ENCODE measurements at places on chromosomes 6 and 20.

DNA sequence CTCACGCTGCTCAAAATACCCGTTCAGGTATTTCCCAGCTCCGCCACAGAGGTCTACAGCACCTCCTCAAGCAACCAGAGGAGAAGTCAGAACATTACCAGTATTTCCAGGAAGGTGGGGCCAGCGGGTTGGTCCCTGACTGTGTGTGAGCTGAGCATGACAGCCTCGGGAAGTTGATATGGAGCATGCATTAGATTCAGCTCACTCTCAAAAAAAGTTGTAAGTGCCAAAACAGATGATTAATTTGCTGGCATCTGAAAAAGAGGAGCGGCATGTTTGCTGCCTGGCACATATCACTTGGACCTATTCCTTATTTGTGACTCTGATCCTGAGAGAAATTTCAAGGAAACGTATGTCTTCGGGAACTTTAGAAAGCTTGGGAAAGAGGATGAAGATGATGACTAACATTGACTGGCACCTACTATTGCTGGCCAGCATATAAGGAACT is 32.3 kb downstream of the ELOVL2 start:
- peak; percentile 66 for DNase-seq

DNA sequence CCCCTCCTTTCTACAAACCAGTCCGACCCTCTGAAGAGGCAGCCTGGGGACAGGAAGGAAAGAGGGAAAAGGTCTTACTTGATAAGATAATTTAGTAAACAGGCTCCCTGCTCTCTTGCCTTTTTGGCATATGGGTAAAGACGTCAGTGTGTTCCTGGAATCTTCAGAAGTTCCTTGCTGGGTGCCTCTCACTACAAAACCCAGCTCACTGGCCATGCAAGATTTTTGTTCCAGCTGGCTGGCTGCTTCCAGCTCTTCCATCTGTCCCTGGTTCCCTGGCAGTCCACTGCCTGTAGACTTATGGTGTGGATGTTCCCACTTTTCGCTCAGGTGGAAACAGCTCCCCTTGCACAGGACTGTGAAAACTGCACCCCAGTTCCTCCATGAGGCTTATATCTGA is 57.4 kb downstream of the MOCS1 start:
- no peak for DNase-seq

DNA sequence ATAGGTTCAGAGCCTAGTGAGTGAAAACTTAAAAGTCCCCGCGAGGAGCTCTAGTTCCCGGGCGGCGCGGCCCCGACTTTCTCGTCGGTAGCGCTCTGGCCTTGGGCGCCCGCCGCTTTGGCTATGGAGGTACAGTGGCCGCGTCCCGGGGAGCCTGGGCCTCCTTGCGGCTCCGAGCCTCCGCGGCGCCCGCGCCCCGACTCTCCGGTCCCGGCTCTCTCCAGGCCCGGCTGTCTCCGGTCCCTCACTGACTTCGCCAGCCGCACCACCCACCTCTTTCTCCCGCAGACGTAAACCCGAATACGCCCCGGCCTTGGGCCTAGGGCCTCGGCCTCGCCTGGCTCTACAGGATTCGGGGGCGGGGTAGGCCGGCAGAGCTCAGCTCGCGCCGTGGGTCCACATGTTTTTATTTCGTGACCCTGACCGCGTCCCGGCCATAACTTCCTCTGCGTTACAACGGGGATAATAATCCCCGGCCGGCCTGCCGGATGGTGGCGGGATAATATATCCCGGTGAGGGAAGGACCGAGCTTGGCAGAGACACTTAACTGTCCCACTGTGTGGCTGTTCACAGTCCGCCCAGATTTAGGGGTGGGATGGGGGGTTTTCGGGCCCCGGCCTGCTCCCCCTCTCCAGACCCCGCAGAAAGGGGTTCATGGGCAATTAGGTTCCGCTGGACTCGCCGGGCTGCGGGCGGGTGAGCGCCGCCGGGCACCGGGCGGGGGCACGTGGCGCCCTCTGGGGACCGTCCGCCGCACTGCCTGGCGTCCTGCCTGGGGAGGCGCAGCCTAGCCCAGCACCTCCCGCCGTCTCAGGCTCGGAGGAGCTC is 10.0 kb upstream of the TBX18 start:
- peak; percentile 80 for DNase-seq

- peak; percentile 28 for DNase-seq
These were observed 115.4 kb downstream of the OPRM1 start for GRCh38 chr6:154154389-154154967.

GRCh38 chr6:107736713-107737396 is 87.3 kb downstream of the SCML4 start:
- no peak for DNase-seq

DNA sequence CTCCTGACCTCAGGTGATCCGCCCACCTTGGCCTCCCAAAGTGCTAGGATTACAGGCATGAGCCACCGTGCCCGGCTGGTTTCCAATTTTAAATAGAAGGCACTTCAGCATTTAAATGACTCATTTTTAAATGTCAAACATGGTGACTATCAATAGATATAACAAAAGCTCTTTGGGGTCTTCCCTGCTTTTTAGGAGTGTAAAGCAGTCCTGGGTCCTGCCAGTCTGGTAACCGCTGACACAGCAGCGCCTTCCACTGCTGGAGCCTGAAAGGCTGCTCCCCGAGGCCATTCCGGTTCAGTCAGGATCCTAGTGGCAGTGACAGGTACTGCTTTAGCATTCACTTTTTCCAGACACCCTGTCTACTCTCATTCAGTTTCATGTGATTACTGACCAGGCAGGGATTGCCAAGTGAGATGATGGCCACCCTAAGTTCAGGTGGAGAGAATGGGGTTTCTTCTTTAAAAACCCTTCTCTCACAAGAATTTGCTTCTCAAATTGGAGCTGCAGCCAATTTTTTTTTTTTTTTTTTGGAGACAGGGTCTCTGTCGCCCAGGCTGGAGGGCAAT is 5.1 kb downstream of the DIDO1 start:
- DNase-seq: peak; percentile 50

DNA sequence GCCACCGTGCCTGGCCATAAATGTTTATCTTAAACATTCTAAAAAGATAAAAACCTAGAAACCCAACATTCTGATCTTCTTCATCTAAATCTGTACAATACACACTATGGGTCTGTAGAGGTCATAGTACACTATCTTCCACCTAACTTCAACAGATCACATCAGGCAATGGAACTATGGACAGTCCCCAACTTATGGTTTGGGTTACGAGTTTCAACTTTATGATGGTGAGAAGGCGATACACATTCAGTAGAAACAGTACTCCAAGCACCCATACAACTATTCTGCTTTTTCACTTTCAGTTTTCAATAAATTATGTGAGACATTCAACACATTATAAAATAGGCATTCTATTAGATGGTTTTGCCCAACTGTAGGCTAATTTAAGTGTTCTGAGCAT is 23.1 kb downstream of the FKBP5 start:
- DNase-seq: no peak

DNA sequence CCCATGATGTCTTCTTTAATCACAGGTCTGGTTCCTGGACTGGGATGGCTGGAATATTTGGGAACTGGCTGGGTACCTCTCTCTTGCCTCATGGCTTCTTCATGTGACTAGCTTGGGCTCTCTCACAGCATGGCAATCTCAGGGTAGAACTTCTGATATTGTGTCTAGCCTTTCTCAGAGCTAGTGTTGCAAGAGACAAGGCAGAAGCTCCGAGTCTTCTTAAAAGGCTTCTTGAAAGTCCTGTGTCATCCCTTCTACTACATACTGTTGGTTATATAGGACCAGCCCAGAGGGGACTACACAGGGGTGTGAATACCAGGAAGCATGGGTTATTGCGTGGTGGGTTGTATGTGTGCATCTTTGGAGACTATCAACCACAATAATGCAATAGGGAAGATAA is 23.3 kb downstream of the BCAS1 start:
- DNase-seq: no peak
